ENCODE measurements at places on chromosomes 4 and X.

GRCh38 chr4:40003986-40004385, 26.3 kb upstream of the PDS5A start:
- no peak for DNase-seq

DNA sequence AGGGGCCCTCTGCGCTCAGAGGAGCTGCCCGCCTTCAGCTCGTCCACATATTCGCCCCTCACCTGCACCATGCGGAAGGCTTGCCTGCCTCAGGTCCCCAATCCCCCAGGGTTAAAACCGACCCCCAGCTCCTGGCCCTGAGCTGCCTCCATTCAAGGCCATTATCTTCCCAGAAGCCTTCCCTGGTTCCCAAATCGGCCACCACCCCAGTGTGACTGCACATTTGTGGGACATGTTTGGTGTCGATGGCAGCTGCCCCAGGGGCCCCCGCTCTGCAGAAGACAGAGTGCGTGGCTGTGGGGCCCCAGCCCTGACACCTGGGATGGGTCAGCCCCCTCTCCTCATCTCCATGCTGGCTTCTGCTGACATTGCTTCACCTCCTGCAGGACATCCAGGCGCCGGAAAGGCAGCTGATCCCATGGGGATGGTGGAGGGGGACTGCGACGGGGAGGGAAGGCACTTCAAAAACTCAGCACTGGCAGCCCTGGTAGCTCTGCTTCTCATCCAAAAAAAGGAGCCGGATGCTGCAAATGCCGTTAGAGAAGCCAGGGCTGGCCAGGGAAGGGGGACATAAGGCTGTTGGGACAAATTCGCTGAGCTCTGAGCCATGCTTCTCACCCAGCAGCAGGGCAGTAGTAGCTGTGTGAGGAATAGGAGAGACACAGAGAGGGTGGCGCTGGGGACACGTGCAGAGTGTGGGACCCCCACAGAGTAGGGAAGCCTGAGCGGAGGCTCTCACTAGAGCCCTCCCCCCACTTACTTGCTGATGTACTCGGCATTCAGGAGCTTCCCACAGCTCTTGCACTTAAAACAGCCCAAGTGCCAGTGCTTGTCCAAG, 78.5 kb downstream of the ABLIM2 start:
- no peak for DNase-seq

DNA sequence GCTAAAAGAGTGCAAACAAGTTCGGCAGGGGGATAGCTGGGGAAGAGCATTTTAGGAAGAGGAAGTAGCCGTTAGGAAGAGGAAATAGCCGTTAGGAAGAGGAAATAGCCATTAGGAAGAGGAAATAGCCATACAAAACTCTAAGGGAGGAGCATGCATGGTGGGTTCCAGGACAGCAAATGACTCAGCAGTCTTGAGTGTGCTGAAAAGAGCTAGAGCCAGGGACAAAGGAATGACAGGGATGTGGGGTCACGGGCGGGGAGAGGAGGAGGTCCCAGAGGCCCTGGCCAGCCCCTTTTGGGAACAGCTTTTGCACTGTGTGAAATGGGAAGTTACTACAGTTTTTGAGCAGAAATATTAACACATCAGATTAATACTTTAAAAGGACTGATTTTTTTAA, 882.6 kb downstream of the TRIML1 start:
- no peak for DNase-seq

DNA sequence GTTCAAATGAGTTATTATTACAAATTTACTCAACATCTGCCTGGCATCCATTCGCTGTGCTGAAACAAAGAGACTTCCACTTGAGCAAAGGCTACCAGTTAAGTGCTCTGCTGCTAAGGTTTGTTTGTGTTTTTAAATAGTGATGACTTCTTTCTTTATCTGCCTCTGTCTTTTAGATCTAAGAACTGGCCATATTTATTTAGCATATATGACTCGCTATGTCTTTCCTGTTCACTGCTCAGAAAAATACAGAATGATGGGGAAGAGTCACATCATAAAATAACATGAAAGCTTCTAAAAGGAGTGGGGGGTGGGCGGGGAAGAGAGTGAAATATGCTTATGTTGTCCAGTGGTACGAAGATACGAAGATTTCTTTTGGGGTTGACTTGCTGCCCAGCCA, 322.2 kb downstream of the GPAT3 start:
- DNase-seq = no peak

DNA sequence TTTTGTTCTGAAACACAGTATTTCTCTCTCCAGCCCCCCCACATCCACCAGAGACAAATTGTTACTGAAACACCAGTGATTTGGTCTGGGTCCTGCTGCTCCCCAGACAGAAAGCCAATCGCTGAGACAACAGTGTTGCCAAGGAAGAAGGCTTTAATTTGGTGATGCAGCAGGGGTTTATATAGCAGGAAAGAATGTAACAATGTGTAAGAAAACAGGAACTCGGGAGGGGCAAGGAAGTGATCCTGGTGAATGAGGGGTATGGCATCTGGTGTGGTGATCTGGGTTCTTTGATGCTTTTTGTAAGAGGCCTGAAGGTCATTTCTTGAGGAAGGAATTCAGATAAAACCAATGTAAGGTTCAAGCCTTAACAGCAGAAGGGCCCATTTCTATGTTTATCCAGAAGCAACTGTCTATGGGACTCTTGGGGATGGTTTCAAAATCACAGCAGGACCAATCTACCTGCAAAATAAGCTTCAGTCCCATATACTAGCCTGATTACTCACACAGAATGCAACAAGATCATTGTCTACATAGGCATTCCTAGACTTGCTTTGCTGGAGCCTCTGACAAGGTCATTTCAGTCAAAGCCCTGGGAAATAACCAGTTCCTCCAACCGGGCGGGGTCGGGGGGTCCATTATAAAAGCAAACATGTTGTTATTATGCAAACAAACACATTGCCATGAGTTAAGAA, 445.2 kb upstream of the ZFP42 start:
- no peak for DNase-seq
